ENCODE measurements at places on chromosomes 2 and 18.

- no peak for DNase-seq
Measured at GRCh38 chr2:28155627-28156026, 237.0 kb upstream of the FOSL2 start.

GRCh38 chr2:195320413-195320973 is 336.5 kb upstream of the SLC39A10 start:
- no peak for DNase-seq

DNA sequence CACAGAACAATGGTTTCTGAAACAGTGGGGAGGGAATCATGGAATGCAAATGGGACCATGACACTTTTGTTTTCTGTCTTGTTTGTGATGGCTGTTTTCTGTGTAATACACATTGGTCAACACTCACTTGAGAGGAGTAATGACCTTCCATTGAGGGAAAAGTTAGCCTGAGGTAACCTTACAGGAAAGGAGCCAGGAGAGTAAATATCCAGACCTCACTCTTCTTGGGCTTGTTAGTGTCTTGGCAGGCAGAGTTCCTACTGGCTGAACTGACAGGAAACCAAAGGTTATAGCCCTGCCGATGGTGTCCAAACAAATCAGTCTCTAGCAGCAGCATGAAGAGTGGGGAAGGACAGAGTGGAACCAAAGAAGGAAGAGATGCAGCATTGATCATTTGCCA is 17.2 kb upstream of the RPRM start:
- DNase-seq: no peak

DNA sequence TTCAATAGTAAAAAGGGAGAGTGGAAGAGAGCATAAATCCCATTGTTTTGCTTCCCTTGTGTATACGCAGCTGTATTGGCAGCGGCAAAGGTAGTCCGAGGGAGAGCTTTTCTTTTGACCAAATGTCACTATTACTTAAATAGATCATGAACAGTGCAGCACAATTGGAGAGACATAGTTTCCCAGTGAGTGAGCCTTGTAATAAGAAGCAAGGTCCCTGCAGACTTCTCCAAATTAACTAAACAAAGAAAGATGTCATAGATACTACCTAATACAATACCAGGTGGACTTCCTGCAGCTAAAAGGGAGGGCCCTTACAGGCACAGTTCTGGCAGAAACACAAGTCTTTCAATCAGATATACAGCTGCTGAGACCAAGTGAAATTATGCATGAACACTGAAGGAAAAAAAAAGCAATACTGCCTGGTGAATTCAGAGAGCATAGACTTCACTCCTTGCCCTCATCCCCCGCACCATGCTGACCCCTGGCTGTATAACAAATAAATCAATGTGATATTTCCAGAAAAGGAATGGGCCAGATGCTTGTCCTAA is 404.7 kb upstream of the CDH2 start:
- no peak for DNase-seq

DNA sequence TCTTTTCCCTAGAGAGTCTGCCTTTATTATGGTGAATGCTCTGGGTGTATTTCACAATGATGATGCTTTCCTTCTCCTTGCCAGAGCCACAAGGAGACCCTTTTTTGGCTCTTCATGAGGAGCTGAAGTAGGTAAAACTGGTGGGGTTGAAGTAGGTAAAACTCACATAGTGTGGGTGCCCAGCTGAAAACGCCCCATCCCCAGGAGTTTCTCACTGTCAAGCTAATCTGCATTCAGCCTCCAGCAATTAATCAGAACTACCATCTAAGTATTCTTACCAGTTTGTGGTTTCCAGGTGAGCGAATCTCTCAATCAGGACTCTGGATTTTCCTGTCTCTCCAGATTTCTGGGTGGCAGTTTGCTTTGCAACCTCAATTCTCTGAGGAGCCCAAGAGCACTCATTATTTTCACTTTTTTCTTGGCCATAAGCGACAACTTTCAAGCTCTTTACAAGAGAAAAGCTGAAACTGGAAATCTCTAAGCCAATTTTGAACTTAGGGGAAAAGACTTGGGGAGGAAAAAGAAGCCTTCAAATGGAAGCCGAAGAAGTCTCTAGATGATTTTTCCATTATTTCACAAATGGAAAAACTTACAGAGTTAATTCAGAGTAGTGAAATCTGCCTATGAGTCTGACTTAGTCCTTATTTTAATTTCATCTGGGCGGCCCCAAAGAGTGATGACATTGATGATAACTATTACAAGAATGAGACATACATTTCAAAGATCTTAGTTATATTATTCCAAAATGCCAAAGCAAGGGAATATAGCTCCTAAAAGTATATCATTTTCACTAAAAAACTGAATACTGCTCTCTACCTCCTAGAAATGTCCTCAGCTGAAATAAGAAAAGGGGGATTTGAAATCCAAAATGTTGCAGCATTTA is 121.4 kb upstream of the MAP3K20 start:
- no peak for DNase-seq
